ENCODE measurements at places on chromosomes 3 and 15. TPM values are rescaled to one million over a fixed set of nuclear protein-coding genes. Genes with fewer than 3 reads are reported as not detected.

The REC114 gene
- not detected for total RNA-seq

The UROC1 gene
- not detected for total RNA-seq

The AHSG gene
- total RNA-seq, result not detected

The RARB gene
- total RNA-seq, result 7.1 TPM

DNA sequence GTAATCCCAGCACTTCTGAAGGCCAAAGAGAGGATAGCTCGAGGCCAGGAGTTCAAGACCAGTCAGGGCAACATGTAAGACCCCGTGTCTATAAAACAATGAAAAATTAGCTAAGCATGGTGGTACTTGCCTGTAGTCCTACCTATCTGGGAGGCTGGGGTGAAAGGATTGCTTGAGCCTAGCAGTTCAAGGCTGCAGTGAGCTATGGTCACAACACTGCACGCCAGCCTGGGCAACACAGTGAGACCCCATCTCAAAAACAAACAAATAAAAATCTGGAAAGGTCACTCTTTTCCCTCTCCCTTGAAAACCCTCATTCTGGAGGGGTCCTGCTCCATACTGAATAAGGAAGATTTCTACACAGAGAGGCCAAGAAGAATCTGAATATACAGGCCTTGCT lies 43.5 kb upstream of the ZNF280D start:
- no peak for DNase-seq

DNA sequence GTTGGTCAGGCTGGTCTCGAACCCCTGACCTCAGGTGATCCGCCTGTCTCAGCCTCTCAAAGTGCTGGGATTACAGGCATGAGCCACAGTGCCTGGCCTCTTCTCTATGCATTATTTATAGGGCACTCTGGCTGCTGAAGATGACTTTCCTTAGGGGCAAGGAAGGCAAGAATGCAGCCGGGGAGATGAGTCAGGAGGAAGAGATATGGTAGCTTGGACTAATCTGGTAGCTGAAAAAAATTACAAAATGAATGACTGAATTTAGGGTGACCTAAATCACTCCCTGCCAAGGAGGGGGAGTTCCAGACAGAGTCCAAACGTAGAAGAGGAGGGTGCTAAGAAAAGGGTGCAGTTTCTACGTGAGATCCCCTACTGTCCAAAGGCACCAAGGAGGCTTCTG lies 14.2 kb downstream of the RHCG start:
- peak; percentile 30 for DNase-seq

DNA sequence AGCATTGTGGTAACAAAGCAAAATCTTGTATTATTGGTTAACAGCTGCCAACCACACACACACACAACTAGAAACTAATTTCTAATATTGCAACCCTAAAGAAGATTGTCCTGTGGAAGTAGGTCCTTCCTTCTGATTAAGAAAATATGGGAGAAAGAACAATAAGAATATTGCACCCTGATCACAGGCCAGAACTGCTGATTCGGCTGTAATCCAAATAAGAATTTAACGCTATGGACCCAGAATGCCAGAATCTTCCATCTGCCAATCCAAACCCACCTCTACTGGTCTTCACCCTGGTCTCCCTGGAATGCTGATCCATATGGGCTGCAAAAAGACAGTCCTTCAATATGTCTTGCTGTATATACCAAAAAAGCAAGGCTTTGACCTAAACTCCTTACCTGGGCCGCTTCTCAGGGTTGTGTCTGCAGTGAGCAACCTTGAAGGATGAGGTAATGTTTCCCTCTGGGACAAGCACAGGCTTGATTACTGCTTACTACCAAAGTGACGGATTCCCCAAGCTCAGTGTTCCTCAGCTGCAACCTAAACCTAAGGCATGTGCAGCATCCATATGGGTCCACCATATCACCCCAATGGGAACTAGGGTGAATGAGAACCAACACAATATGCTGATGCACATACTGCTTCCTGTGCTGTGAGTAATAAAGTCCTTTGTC lies 8.0 kb downstream of the CCDC14 start:
- no peak for DNase-seq

DNA sequence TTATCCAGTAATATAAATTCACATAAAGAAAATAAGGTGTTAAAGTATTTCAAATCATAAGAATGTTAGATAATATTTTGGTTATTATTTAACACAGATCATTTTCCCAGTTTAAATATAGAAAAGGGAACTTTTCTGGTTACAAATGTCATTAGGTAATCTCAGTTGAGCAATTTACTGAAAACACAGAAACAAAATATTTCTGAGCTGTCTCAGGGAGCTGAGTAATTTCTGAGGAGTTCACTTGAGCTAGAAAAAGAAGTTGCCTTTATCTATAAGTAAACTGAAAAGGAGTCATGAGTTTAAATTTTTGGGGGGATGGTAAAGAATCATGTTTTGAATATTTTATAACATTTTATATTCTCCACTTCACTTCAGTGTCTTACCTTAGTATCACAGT lies 855.4 kb upstream of the ARPP21 start:
- DNase-seq, result no peak

DNA sequence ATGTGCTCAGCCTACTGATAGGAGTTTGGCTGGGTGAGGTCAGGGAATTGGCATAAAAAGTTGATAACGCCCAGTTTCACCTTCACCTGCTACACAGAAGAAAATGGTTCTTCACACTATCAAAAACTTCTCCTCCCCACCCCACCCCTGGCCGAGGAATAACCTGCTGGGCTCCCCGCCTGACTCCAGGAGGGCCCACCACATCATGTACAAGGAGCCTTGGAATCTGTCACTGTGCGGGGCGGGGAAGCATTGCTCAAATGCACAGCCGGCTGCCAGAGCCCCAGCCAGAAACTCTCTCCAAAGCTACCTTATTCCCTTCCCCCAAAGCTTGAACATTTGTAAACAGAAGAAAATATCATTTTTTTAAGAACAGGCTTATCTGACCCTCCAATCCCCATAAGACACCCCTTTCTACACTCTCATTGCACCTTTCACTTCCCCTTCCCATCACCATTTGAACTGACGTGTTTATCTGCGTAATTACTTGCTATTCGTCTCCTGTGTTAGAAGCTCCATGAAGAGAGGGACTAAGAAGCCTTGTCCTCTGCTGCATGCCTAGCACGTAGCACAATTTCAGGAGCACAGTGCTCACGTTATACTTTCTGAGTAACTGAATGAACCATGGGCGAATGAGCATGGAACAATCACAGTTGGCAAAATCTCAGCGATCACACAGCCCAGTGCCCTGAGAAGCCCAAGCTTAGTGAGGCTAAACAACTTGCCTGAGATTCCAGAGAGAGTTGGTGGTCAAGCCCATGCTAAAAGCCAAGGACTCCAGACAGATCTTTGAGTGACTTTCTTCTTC lies 82.9 kb downstream of the HES1 start:
- DNase-seq, result no peak

- no peak for DNase-seq
These were observed 199.3 kb upstream of the TBC1D5 start for GRCh38 chr3:17941766-17942165.

DNA sequence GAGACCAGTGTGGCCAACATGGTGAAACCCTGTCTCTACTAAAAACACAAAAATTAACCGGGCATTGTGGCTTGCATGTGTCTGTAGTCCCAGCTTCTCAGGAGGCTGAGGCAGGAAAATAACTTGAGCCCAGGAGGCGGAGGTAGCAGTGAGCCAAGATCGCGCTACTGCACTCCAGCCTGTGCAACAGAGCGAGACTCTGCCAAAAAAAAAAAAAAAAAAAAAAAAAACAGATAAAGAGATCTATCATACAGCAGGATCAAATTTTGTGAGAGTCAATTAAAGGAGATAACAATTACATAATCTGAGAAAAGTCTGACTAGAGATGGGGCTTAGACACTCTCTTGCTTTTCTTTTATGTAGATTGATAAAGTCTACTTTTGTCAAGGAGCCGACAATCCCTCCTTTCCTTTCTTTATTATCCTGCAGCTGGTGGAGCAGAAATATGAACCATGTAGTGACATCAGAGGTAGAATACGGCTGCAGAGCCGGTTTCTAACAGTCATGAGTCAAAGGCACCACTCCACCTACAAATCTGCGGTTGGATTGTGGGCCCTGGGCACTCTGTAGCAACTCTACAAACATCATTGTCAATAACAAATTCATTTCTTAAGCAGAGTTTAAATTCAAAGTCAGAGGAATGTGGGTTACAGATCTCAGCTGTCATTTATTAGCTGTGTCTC lies 9.0 kb downstream of the C2CD4A start:
- DNase-seq, result peak; percentile 66

DNA sequence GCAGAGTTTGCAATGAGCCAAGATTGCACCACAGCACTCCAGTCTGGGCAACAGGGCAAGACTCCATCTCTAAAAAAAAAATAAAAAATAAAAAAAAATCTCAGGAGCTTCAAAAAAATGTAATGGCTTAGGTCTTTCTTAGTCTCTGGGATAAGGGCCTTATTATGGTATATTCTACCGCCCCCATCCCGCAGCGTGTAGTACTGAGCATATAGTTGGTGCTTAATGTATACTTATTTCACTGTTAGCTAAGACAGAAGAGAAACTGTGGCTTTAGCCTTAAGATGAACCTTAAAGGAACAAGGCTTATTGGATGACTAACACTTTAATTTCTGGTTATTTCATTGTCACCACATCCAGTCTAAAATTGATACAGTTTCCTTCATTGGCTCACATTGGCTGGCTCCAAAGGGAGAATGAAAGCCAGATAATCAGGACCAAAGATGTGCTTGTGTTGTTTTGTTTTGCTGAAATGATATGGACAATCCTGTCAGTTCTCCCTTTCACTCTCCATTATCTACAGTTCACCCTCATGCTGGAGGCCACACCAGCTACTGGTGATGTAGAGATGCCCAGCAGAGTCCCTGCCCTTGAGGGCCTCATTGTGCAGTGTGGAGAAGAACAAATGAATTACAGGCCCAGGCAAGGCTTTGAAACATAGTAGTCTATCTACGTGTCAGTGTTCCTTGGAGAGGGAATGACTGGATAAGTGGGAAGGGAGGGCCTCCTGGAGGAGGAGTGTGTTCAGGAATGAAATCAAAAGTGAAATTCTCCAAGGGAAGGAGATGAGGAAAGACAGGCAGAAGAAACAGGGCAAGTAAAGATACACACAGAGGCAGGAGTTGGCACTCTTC lies 17.4 kb upstream of the RAF1 start:
- DNase-seq, result no peak

DNA sequence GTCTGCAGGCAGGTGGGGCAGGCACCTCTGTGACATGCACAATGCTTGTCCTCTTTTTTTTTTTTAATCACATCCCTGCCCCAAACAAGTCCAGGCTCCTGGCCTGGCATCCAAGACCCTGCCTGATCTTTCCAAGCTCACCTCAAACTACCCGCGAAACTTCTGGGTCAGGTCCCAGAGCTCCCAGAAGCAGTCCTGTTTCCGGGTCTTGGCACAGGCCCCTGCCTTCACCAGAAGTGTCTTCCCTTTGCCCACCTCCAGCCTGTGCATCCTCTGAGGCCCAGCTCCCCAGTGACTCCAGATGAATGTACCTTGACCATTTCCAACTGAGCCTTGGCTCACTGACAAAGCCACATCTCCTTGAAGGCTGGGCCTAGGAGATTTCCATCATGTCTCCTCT lies 23.0 kb downstream of the PLA2G4E start:
- DNase-seq, result no peak
